ENCODE measurements at places on chromosomes 5 and 9. TPM values are rescaled to one million over a fixed set of nuclear protein-coding genes. Genes with fewer than 3 reads are reported as not detected.

The WNK2 gene
- 0.26 TPM for total RNA-seq

DNA sequence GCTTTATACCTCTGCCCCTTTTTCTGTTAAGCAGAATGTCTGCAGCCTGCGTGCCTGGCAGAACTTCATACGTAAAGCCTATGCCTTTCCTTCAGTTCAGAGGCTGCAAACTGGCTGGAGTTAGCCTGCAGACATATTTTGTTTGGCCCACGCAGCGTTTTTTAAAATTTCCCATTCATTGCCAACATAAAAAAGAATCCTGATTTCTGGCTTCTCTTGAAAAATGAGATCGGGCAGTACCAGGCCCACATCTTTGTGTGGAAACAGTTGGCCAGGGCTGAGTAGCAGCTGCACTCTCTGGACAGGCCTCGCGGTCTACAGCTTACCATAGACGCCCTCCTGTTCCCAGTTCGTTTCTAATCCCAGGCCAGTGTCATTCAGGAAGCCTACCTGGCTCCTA lies 104.4 kb downstream of the SMARCA2 start:
- no peak for DNase-seq

GRCh38 chr9:91410161-91410560 lies 13.5 kb downstream of the NFIL3 start:
- no peak for DNase-seq

DNA sequence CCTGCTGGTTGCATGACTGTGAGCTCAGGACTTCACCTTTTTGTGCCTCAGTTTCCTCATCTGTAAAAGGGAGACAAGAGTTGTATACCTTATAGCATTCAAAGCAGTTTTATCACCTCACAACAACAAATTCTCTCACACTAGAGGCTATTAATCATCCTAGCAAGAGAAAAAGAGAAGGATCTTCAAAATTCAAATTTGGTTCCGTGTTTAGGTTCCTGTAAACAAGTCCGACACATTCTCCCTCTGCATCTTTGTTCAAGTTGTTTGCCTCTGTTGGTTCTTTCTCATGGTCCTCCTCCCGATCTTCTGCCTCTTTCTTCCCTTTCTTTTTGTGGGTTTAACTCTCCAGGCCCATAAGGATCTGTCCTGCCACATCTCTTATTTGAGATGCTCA lies 218.0 kb downstream of the PIK3R1 start:
- no peak for DNase-seq

DNA sequence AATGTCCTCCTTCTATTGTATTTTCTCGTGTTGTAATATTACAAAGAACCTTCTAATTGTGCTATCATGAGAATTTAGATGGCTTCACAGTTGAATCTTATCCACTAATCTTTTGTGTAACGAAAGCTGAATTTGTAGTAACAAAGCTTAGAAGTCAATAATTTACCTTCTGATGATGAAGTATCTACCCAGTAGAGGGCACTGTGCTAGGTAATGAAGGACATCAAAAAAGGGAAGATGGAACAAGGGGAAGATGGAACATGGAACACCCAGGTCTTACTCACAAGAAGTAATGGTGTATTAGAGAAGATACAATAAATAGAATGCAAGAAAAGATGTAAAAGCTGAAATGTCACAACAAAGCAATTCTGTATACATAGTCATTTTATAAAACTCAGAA lies 131.0 kb upstream of the CCNG1 start:
- no peak for DNase-seq

All from CD4-positive, alpha-beta memory T cell (primary cell).